ENCODE measurements at places on chromosomes 4 and X.

DNA sequence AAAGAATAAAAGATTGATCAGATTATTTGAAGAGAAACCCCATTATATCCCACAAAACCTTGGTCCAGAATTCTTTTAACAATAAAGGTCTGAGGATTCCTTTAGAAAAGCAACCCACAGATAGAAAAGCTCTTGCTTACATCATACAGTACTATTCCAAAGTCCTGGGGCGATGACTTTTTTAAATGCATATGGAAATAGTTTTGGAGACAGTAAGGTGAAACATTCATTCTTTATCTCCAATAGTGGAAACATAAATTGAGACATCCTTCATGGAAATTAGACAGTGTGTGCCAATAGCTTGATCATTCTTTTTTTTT lies 85.7 kb upstream of the UCP1 start:
- DNase-seq: no peak

GRCh38 chr4:34814266-34814665 lies 1430.0 kb downstream of the ARAP2 start:
- DNase-seq: no peak

- DNase-seq: no peak
Measured at GRCh38 chrX:70554081-70554480, 109.4 kb downstream of the DLG3 start.

DNA sequence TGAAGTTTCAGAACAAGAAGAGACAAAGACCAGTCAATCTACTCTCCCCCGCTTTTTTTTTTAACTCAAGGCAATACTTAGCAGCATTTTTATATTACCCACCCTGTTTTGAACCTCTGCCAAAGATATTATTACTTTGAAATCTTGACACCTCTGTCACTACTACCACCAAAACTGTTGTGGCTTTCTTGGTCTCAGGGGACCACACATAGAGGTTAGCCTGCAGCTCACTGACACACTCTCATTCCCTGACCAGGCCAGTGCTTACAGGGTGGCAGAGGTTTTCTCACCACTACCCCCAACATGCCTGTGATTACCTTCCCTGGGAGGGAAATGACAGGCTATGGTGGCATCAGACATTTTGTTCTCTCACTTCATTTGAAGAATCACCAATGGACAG lies 137.4 kb upstream of the STIM2 start:
- DNase-seq: no peak

DNA sequence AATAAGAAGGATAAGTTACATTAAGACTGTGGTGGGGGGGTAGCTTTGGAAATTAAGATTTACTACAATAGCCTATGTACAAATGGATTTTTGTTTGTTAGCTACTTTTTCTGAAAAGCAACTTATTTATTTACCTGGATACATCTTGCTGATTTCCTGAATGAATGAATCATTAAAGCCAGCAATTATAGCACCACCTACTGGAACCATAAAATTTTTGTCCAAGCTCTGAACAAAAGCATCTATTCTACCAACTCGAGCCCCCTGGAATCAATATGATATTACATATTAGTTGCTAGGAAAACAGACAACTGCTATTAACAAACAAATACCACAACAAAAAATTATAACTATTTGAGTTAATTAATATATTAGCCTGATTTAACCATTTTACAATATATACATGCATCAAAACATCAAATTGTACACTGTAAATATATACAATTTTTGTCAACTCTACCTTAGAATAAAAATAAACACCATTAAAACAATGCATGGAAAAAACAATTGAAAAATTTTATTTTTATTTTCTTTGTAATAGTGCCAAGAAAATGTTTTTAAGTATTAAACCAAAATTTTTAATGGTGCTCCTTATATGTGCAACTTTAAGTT lies 15.3 kb downstream of the SEPSECS start:
- no peak for DNase-seq

Measured in T1000 (cell line).